Osteocyte (in vitro differentiated cells): ENCODE measurements at places on chromosomes 6 and 20.

- DNase-seq = no peak
Measured at GRCh38 chr6:33172688-33173534, 19.4 kb downstream of the COL11A2 start.

GRCh38 chr6:23308166-23308565 is 738.8 kb downstream of the HDGFL1 start:
- DNase-seq = no peak

- no peak for DNase-seq
Measured at GRCh38 chr6:150004101-150004782, 21.1 kb downstream of the RAET1L start.

- no peak for DNase-seq
Measured at GRCh38 chr20:59747671-59748515, 143.6 kb downstream of the PHACTR3 start.

DNA sequence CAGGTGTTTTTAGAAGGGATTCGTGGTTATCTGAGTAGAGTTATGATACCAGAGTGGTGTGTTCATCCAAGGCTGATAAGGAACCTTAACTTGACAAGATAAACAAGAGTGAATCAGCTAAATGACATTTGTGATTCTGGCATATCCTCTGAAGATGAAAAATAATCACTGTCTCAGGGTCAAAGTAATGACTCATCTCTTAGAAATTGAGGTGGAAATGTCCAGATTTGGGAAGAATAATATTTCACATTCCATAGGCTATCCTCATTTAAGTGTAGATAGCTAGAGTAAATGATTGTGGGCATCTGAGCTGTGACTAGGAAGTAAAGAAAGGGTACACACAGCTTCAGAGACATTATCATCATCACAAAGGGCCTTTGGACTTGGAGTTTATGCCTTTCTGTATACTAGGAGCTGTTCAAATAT is 255.7 kb downstream of the GJA1 start:
- no peak for DNase-seq

DNA sequence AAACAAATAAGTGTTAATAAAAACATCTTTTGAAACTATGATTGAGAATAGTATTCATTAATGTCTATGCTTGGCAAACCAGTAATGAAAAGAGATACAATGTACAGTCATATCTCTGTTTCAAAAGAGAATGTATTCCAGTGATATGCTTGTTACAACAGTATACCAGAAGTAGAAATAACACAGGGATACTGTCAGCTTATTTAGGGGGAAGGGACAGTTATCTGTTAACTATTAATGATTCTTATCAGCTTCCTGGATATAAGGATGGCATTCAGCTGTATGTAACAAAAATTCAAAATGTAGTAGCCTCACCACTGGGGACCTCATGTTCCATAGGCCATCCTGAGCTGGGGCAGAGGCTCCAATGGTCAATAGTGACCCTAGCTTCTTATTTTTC is 103.8 kb upstream of the TBX18 start:
- no peak for DNase-seq

DNA sequence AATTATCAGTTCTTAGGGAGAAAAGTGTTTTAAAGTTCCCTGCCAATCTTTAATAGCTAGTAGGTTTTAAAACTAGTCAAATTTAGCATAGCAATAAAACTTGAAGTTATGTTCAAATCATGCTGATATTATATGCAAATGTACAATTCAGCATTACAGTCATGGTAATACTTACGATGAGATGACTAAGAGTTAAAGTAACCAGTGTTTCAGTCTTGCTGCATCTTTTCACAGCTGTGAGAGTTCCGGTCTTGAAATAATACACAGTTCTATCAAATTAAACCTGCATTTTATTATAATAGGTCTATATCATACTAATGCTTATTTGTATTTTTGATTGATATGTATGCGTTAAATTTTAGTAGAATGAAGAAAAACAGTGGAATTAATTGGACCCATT is 26.1 kb downstream of the POPDC3 start:
- no peak for DNase-seq

- no peak for DNase-seq
Measured at GRCh38 chr20:20078041-20078440, 25.7 kb downstream of the CFAP61 start.

GRCh38 chr20:33522256-33522820 is 32.4 kb downstream of the CBFA2T2 start:
- no peak for DNase-seq

DNA sequence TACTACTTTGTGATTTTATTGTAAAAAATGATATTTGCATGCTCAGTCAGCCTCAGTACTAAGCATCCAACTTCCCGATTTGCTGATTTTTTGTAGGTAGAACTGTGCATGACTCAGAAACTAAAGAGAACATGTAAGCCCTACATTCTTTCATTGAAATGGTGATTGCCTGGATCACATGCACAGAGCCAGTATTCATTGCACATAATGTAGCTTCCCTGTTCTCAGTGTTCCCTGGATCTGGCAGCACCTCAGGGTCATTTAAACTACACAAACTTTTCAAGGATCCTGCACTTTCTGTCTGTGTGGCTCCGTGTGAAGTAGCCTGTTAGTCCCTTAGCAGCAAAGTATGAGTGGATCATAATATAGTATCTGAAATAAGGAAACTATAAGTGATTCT is 422.9 kb upstream of the AGPAT4 start:
- DNase-seq = no peak

DNA sequence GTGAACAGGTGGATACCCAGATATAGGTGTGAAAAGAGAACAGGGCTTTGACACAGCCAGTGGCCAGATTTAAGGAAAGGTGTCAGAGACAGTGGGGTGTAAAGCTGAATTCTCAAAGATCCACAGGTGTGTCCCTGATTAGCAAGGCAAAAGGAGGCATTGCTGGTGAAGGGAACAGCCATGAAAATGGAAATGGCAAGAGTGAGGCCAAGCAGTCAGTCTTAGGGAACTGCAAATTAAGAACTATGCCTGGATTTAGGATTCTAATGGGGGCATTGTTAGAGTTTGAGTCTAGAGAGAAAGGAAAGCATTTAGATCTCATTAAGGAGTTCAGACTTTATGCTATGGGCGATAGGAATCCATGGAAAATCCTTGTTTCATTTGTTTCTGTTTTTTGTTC is 789.2 kb downstream of the MAFB start:
- no peak for DNase-seq
